ENCODE measurements at places on chromosomes 12 and 14.

GRCh38 chr14:92563359-92563758 is 49.8 kb downstream of the RIN3 start:
- no peak for DNase-seq

DNA sequence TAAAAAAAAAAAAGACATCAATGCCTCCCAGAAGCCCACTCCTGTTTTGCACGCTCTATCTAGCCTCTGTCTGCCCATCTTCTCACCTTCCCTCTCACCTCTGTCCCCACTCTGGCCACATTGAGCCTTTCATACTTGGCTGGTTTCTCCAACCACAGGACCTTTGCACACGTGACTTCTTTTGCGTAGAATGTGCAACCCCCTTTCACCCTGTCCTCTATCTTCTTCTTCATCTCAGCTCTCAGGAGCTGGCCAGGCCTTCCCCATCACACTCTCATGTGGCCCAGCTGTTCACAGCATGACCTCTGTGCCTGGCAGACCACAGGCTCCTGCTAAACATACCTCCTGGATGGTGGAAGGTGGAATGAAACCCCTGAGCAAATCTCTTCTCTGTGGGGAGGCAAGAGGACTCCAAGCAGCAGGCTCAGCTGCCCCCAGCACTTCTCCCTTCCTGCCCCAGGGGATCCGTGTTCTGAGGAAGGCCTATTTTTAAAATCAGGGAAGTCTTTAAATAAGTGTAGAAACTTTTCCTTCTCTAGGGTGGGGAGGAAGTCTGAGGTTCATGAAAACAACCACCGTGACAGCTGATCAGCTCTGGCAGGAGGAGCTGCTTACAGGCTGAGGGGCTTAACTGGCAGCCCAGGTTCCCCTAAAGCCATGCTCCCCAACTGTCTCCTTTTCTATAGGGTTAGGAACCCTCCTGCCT is 11.6 kb downstream of the HVCN1 start:
- DNase-seq, result no peak

DNA sequence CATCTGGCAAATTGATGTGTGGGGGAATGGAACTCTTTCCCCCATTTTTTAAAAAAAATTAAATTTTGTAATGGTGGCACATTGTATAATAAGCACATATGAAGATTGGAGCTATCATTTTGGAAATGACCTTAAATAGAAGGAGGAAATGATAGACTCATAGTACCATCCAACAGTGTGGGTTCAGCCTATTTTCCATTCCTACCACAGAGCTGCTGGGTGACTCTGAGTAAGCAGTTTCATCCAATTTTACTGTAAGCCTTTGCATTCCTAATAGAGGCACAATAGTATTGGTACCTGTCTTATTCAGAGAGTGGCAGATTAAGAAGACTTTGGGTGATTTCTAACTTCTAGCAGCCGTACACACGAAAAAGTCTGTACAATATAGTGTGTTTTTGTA is 304.5 kb downstream of the RAD51B start:
- no peak for DNase-seq

DNA sequence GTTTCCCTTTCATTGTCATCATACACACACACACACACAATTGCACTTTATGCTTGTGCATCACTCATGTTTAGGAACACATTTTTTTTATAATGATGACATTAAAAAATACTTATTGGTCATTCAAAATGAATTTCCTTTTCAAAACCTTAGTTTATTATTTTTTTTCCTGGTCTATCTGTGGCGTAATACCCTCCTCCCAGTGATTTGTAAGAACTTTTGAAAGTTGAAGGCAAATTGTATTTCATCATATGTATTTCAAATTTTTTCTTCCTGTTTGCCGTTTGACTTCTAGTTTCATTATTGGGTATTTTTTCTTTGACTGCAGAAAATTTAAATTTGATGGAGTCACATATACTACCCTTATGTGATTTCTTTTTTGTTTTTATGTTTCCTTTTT is 2.5 kb upstream of the LRRK2 start:
- no peak for DNase-seq

- no peak for DNase-seq
Measured at GRCh38 chr14:51811706-51812105, 48.7 kb upstream of the GNG2 start.

All from T47D (cell line).